Large intestine (tissue), 12 donors: ENCODE measurements at places on chromosomes 12 and 14. TPM values are rescaled to one million over a fixed set of nuclear protein-coding genes. Genes with fewer than 3 reads are reported as not detected.

- no peaks in the 10 kb centered on the region for H3K4me1 ChIP-seq
- DNase-seq = no peak
- H3K36me3 ChIP-seq = no peaks in the 10 kb centered on the region
- no peak overlapping the region for H3K27ac ChIP-seq
These were observed 269.4 kb upstream of the NOVA1 start for GRCh38 chr14:26867171-26867757.

P2RX7 gene
- polyA plus RNA-seq = 1.3 TPM

DNA sequence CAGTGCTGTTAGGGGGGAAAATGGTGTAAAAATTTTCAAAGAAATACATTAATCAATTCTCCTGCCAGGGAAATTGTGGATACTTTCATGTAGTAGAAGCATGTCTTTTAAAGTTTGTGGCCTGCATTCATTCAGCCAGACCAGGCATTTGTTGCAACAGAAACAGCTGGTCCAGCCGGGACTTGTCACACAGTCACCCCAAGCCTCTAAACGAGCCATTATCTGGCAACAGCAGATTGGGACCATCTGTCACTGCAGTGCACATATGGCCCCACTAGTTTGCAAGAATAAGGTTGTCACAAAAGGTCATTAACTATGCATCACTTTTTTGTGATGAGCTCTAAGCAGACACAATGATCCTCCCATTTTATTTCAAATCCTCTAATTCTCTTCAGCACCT lies 193.9 kb downstream of the PHLDA1 start:
- DNase-seq = peak; percentile 35
- H3K27ac ChIP-seq = no peak overlapping the region
- H3K27me3 ChIP-seq = no peaks in the 10 kb centered on the region
- peaks cover 3% of the 10 kb centered on the region for H3K4me1 ChIP-seq
- H3K36me3 ChIP-seq = no peaks in the 10 kb centered on the region
- no peak overlapping the region for H3K4me3 ChIP-seq

DNA sequence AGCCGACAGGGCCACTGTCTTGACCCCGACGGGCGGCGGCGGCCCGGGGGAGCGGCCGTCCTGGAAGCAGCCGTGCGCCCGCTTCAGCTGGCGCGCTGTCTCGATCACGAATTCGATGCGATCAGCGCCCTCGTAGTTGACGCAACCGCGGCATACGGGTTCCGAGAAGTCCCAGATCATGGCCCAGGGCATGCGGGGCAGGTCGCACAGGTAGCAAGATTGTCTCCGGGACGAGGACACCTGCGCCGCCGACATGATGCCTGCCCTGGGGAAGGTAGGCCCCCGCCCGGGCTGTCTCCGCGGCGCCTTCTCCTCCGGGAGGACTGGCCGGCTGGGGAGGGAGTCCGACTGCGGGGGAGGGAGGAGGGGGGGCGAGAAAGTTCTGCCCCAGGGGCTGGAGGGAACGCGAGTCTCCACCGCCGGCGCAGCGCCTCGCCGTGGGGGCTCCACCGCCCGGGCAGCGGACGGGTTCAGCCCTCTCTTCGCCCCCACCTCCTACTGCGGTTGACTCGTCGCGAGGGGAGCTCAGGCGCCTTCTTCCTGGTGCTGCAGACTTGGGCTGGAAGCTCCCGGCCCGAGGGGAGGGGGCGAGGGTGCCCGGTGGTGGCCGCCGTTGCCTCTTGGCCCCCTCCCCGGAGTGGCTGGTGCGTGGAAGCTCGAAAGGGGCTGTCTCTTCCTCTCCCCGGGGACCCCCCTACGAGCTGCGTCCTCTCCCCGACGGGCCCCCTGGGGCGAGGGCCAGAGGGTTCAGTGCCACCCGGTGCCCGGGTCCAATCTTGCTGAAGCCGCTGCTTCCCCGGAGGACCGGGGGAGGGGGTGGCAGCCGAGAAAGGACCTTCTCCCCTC lies 747 bp downstream of the IRF2BPL start:
- peak overlapping the region; percentile 98 for H3K27ac ChIP-seq
- peaks cover 7% of the 10 kb centered on the region for H3K36me3 ChIP-seq
- peak; percentile 84 for DNase-seq
- peak overlapping the region; percentile 78 for H3K4me3 ChIP-seq

NGB gene
- 3.1 TPM for polyA plus RNA-seq

- no peaks in the 10 kb centered on the region for H3K4me1 ChIP-seq
- no peaks in the 10 kb centered on the region for H3K27me3 ChIP-seq
- H3K4me3 ChIP-seq = no peak overlapping the region
These were observed 26.4 kb downstream of the TM7SF3 start for GRCh38 chr12:26987634-26988424.

DNA sequence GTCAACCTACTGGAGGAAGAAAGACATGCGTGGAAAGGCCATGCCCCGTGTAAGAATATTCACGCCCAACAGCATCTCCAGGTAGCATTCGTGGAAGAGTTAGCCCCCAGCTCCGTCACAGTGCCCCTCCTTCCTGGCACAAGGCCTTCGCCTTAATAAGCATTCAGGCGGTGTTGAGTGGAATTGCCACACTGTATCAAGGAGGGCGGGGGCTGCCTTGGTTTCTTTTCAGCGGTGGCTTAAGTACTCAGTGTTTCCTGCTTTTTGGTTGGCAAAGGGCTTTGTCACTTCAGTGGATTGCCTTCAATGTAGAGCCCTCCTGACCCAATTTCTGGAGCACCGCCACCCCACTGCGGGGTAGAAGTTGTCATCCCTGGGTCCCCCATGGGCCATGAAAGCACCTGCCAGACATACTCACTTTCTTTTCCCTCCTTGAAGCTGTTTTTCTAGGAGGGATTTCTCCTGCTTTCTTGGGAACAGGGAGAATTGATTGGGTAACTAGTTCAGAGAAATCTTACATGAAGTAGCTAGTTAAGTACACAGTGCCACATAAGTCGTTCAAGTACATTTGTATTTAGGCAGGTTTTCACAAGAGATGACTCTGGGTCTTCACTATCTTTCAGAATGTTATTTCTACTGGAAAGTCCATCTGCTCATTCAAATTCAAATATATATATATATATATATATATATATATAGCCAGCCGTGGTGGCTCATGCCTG lies 65.5 kb upstream of the STON2 start:
- no peaks in the 10 kb centered on the region for H3K4me1 ChIP-seq
- no peaks in the 10 kb centered on the region for H3K27me3 ChIP-seq
- no peak overlapping the region for H3K4me3 ChIP-seq
- no peak for DNase-seq

- peak overlapping the region; percentile 75 for H3K4me3 ChIP-seq
- no peaks in the 10 kb centered on the region for H3K27me3 ChIP-seq
- no peak overlapping the region for H3K27ac ChIP-seq
- DNase-seq = peak; percentile 20
- H3K4me1 ChIP-seq = peaks cover 11% of the 10 kb centered on the region
- H3K36me3 ChIP-seq = peaks cover 24% of the 10 kb centered on the region
These were observed 897 bp downstream of the SUDS3 start for GRCh38 chr12:118377021-118377883.

- no peak overlapping the region for H3K27ac ChIP-seq
- no peaks in the 10 kb centered on the region for H3K4me1 ChIP-seq
- no peak overlapping the region for H3K4me3 ChIP-seq
These were observed 92.4 kb downstream of the SAMD4A start for GRCh38 chr14:54659365-54659764.

DNA sequence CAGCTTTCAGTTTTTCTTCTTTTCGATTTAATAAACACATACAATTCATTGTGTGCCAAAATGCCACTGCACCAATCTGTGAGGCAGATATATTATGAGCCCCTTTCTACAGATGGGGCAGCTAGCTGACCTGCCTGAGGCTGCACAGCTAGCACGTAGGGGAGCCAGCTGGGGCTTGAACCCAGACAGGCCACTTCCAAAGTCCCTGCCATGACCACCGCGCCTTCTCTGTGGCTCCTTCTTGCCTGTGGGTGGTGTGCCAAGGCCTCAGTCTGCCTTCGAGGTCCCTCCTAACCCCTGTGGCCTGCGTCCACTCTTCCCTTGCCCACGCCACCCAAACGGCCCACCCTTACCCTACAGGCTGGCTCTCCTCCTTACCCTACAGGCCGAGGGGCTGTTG lies 16.2 kb downstream of the FAM222A start:
- no peak overlapping the region for H3K4me3 ChIP-seq
- peaks cover 2% of the 10 kb centered on the region for H3K36me3 ChIP-seq
- DNase-seq = no peak
- no peak overlapping the region for H3K27ac ChIP-seq

GRCh38 chr14:21924479-21924878 lies 250.9 kb upstream of the OR4E1 start:
- no peak overlapping the region for H3K4me3 ChIP-seq
- no peaks in the 10 kb centered on the region for H3K36me3 ChIP-seq
- H3K27ac ChIP-seq = no peak overlapping the region
- H3K27me3 ChIP-seq = no peaks in the 10 kb centered on the region
- no peaks in the 10 kb centered on the region for H3K4me1 ChIP-seq

- peak overlapping the region; percentile 51 for H3K4me3 ChIP-seq
- no peaks in the 10 kb centered on the region for H3K36me3 ChIP-seq
- H3K4me1 ChIP-seq = no peaks in the 10 kb centered on the region
- DNase-seq = peak; percentile 41
- peak overlapping the region; percentile 27 for H3K27ac ChIP-seq
- peaks cover 38% of the 10 kb centered on the region for H3K27me3 ChIP-seq
These were observed 826 bp downstream of the PRKCH start for GRCh38 chr14:61322011-61322798.

GRCh38 chr12:3206536-3207072 lies 129.4 kb downstream of the TSPAN9 start:
- H3K27me3 ChIP-seq = peaks cover 11% of the 10 kb centered on the region
- no peak for DNase-seq
- no peaks in the 10 kb centered on the region for H3K4me1 ChIP-seq
- no peak overlapping the region for H3K4me3 ChIP-seq
- H3K27ac ChIP-seq = no peak overlapping the region

GRCh38 chr14:29028973-29029582 lies 262.5 kb downstream of the FOXG1 start:
- no peak overlapping the region for H3K4me3 ChIP-seq
- H3K27me3 ChIP-seq = no peaks in the 10 kb centered on the region
- H3K27ac ChIP-seq = peak overlapping the region; percentile 60

DNA sequence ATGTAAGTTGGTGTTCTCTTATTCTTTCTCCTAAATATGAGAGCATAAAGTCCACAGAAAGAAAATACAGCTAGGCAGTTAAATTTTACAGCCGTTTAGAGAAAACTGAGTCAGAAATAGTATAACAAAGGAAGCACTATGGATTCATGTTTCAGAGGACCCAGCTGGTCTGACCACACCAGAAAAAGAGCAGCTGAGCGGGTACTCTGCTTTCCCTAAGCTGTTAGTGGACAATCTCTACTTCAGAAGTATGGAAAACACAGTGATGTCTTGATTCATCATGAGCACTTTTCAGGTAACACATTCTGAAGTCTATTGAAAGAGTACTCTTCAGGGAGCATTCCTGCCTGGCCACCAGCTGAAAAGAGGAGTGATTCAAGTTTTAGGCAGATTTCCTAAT lies 12.4 kb downstream of the PPM1H start:
- DNase-seq = no peak
- H3K4me1 ChIP-seq = no peaks in the 10 kb centered on the region
- H3K4me3 ChIP-seq = no peak overlapping the region
- no peak overlapping the region for H3K27ac ChIP-seq

FAIM2 gene
- 8.9 TPM for polyA plus RNA-seq

DNA sequence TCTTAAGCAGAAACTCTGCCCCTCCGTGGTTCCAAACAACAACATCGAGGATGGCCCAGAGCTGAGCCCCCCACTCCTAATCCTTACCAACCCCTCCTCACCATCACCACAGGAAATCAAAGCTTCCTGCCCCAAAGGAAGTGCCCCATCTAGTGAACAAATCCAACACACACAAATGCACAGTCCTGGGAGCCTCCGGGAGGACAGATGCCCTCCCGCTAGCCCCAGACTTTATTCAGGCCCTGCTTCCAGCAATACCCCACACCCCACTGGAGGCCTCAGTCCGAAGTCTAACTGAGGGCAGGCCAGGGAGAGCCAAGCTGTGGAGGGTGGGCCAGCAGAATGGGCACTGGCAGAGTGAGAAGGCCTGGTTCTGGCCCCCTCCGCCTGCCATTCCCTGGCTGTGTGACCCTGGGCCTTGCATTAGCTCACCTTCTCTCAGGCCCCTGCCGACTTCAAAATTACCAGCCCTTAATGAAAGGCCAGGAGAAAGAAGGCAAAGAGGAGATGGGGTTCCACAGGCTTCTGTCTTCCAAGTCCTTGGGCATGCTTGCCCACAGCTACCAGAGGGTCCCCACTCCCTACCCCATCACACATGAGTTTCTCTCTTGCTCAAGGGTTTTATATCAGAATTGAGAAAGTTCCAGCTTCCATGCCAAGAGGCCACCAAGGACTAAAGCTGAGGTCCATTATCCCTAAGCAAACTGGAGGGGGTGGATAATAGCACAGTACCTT lies 2.3 kb downstream of the HDAC7 start:
- H3K36me3 ChIP-seq = peaks cover 2% of the 10 kb centered on the region
- H3K27me3 ChIP-seq = no peaks in the 10 kb centered on the region
- peak overlapping the region; percentile 59 for H3K27ac ChIP-seq
- no peak for DNase-seq
- H3K4me1 ChIP-seq = peaks cover 50% of the 10 kb centered on the region

DNA sequence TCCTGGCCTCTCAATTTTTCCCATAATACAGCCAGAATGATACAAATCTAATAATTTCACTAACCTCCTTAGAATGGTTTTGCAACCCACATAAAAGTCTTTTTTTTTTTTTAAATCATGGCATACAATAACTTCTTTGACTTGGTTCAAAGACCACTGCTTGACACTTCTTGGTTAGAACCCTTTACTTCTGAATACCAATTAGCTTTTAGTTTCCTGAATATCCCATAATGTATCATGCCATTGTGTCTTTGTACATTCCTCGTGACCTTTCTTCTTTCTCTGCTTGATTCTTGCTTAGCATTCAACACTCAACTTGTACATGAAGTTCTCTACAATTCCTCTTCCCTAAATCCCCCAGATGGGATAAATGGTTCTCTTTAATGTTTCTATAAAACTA lies 19.3 kb downstream of the KLHL28 start:
- H3K4me1 ChIP-seq = no peaks in the 10 kb centered on the region
- DNase-seq = no peak
- H3K27ac ChIP-seq = no peak overlapping the region
- H3K4me3 ChIP-seq = no peak overlapping the region
- H3K36me3 ChIP-seq = peaks cover 41% of the 10 kb centered on the region
- H3K27me3 ChIP-seq = no peaks in the 10 kb centered on the region

GRCh38 chr14:76499399-76499798 lies 123.5 kb downstream of the ESRRB start:
- no peak overlapping the region for H3K4me3 ChIP-seq
- no peaks in the 10 kb centered on the region for H3K36me3 ChIP-seq
- no peak overlapping the region for H3K27ac ChIP-seq
- DNase-seq = no peak
- no peaks in the 10 kb centered on the region for H3K27me3 ChIP-seq

GRCh38 chr14:80448267-80448666 lies 237.0 kb upstream of the DIO2 start:
- H3K4me1 ChIP-seq = no peaks in the 10 kb centered on the region
- H3K36me3 ChIP-seq = no peaks in the 10 kb centered on the region
- no peak overlapping the region for H3K4me3 ChIP-seq
- DNase-seq = no peak
- no peaks in the 10 kb centered on the region for H3K27me3 ChIP-seq

GRCh38 chr14:104996483-104996882 lies 10.9 kb downstream of the CLBA1 start:
- DNase-seq = no peak
- no peak overlapping the region for H3K4me3 ChIP-seq
- no peaks in the 10 kb centered on the region for H3K4me1 ChIP-seq
- H3K27ac ChIP-seq = no peak overlapping the region
- no peaks in the 10 kb centered on the region for H3K27me3 ChIP-seq
- peaks cover 33% of the 10 kb centered on the region for H3K36me3 ChIP-seq

- no peaks in the 10 kb centered on the region for H3K27me3 ChIP-seq
- no peak for DNase-seq
- no peaks in the 10 kb centered on the region for H3K36me3 ChIP-seq
- no peaks in the 10 kb centered on the region for H3K4me1 ChIP-seq
These were observed 83.2 kb downstream of the RMST start for GRCh38 chr12:97545804-97546203.
